ENCODE measurements at places on chromosomes 3 and 15.

GRCh38 chr3:107208100-107208499, 169.1 kb upstream of the CCDC54 start:
- no peak for DNase-seq

DNA sequence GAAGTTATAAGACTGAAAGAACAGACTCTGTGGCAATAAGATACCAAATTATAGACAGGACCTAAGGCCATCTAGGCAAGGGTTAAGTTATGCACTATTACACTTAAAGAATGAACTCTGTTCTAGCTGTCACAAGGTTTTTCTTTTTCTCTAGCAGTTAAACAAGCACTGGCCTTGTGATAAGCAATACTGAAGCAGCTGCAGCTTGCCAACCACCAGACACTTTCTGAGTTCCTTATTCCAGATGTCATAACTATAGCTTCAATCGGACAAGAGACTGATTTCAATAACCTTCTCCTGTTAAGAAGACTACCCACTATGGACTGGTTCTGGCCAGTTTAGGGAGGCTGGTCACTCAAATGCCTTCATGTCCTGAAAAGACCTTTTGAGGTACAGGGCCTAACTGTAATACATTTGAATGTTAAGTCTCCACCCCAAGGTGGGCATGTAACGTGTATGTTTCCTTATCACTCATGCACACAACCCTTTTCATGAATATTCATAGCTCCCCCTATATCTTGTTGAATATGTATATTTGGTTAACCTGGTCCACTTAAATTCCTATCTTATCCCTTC, 85.8 kb downstream of the CFAP20DC start:
- no peak for DNase-seq

DNA sequence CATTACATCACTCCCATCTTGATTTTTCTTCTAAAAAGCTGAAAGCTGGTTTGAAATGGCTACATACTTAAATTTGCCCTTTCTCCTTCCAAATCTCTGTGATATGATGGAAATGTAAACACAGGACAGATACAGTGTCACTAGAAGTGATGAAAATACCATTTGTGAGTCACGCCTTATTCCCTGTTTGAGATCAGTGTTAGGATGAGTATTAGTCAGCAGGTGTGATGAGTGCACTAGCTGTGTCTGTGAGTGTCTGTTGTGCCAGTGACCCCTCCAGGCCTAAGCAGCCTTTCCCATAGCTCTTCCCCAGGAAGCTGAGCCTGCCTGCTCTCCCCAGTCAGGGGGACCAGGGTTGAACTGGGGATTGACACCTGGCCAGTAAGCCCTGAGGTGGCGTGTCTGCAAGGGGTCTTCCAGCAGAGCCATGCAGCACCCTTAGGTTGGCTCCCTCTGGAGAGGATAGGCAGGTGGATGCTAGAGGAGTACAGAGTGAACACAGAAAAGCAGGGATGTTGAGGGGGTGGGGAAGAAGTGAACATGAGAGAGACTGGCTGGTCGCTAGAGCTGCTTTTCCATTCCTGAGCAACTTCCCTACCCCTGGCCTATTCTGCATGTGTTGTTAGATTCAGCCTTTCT, 92.0 kb downstream of the PDE8A start:
- no peak for DNase-seq

GRCh38 chr3:64805248-64805647, 117.4 kb upstream of the ADAMTS9 start:
- no peak for DNase-seq

GRCh38 chr15:23750776-23751175, 63.7 kb upstream of the NDN start:
- no peak for DNase-seq

DNA sequence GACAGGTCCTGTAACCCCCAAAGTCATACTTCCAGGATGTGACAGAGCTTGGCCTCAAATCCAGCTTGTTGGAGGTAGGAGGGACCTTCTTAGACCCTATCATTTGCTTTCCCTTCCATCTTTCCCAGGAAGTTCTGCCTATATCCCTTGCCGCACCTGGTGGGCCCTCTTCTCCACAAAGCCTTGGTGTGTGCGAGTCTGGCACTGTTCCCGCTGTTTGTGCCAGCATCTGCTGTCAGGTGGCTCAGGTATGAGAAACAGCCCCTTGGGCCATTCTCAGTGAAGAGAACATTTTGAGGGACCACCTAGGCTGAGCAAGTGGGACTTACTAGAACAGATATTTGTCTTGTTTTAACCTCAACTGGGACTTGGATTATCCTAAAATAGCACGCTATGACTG, 1.3 kb downstream of the IL17RE start:
- DNase-seq, result no peak

DNA sequence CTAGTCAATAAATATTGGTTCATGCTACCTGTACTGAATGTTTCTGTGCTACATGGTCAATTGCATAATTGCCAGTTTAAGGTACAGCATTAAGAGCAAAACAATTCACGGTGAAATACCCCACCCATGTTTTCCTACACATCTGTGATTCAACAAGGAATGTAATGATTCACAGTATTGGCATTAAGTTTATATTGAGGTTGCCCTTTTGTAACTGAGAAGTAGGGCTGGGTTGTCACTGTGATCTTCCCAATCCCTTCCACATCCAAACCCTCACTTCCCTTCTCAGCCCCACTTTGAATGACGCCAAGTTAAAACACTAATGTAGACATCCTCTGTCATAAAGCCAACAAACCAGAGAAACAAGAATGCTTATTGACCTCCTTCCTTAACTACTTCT, 112.0 kb upstream of the TJP1 start:
- no peak for DNase-seq

- no peak for DNase-seq
These were observed 66.6 kb downstream of the IGF1R start for GRCh38 chr15:98714922-98715321.

DNA sequence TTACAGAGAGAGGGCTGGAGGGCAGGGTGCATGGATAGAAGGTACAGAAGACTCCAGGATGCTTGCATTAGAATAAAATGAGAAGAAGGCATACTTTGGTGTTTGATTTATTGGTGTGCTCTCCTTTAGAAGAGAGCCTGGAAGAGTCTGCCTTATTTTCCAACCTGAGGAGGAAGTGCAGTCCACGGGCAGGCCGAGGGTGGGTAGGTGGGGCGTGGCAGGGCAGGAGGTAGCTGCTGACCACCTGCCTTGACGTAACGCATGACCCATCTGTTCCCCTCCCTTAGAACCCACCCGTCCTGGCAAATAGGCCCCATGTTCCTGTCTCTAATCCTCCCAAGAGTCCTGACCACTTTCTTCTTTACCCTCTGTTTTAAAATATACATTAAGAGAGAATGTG, 222.3 kb upstream of the LYSMD4 start:
- no peak for DNase-seq

DNA sequence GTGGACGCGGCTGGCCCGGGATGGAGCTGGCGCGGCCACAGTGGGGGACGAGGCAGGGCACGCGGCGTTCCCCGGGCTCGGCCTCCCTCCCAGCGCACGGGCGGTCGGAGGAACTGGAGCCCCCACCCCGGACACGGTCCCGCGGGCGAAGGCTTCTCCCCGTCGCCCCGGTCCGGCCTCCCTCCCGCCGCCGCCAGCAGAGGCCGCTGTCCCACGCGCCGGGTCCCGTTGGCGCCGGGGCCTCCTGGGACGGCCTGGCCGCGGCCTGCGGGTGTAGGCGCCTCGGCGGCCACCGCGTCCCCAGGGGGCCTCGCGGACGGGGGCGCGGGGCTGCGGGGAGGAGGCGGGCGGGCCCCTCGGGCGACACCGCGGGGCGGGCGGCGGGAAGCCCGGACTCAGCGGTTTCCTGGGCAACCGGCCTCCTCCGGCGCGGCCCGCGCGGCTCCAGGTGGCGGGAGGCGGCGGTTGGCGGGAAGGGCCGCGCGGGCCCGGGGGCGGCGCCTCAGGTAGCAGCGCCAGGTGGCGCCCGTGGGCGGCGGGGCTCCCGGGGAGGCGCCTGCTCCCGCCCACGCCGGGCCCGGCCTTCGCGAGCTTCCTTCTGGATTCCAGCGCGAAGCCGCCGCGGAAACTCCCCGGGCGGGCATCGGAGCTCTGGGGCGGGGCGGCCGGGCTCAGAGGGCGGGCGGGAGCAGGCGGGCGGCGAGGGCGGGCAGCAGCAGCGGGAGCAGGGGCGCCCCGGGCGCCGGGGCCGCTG, 26.7 kb downstream of the MELTF start:
- peak; percentile 76 for DNase-seq

- DNase-seq, result no peak
These were observed 26.1 kb upstream of the SSR3 start for GRCh38 chr3:156581033-156581432.

DNA sequence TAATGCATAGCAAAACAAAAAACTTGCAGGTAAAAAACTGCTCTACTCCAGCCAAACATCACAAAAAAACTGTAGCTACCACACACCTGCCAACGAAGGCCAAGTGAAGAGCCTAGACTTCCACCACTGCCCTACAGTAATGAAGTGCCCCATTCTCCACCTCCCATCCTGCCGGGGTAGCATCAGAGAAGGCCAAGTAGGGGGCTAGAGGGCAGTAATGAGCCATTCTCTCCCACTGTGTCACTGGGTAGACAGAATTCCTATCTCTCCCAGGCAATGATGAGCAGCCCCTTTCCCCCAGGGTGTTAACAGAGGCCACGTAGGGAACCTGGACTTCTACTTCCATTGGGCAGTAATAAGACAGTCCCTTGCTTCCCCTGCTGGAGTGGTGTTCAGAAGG, 9.5 kb downstream of the SEC22C start:
- no peak for DNase-seq

DNA sequence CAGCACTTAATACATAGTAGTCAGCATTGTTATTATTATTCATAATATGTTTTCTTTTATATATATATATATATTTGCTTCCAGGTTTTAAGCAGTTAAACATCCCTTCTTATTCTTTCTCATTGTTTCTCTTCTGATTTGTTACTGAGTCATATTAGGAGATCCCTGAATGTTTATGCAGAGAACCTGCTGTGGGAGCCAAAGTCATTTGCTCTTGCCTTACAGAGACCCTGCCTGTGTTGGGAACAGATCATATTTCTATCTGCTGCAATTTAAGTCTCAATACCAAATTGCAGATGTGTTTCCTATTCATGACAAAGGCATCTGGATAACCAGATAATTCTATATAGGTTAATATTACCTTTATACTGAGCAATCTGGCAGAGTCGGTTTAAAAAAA, 323.0 kb upstream of the UMPS start:
- DNase-seq, result no peak

All from effector CD4-positive, alpha-beta T cell (primary cell).